Vagina (tissue), 2 donors: ENCODE measurements at places on chromosomes 3 and 15. TPM values are rescaled to one million over a fixed set of nuclear protein-coding genes. Genes with fewer than 3 reads are reported as not detected.

Gene KLHL25
- total RNA-seq: 9.6 TPM

Gene SNTN
- not detected for total RNA-seq

Gene ACAD9
- 43.0 TPM for total RNA-seq

Gene DLL4
- total RNA-seq: 20.9 TPM

Gene RTP3
- not detected for total RNA-seq

Gene SCN11A
- total RNA-seq: not detected

Gene CAMK2N2
- total RNA-seq: not detected

Gene GATA2
- total RNA-seq: 50.6 TPM

DNA sequence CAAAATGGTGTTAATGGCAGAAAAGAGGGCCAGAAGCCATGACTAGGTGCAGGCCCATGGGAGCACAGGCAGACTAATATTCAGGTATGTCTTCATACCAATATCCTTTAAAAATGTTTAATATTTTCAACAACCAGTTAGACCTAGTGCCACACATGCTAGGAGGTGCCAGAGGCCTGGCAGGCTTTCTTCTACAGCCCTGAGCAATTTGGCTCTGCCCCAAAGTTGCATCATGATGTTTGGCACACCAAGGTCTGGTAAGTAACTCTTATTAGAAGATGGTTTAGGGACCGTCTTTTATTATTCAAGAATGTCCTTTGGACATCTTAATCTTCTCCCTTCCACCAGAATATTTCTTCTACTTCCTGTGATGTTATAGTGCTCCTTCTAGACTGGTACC, 34.8 kb downstream of the MITF start:
- DNase-seq: no peak

- DNase-seq: no peak
Measured at GRCh38 chr3:115930168-115930567, 306.9 kb downstream of the GAP43 start.

- DNase-seq: no peak
Measured at GRCh38 chr3:179266701-179267211, 15.8 kb upstream of the KCNMB3 start.

- DNase-seq: peak; percentile 37
Measured at GRCh38 chr15:92197746-92198145, 195.9 kb upstream of the ST8SIA2 start.

- no peak for DNase-seq
Measured at GRCh38 chr15:39025321-39025720, 460.7 kb upstream of the RASGRP1 start.

DNA sequence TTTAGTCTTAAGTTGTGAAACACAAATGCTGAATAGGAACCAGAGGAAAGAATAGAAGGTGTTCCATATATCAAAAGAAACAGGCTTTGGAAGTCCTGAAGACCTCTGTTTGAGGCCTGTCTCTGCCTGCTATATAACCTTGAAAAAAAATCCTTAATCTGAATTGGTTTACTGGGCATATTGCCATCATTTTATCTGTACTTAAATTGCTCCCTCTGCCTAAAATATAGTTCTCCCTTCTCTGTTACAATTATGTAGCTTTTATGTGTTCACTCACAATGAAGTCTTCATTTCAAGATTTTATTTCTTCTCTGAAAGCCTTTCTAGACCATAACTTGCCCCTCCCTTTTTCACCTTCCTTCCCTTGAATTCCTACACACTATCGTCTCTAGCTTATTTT, 21.2 kb downstream of the ARL13B start:
- DNase-seq: no peak

DNA sequence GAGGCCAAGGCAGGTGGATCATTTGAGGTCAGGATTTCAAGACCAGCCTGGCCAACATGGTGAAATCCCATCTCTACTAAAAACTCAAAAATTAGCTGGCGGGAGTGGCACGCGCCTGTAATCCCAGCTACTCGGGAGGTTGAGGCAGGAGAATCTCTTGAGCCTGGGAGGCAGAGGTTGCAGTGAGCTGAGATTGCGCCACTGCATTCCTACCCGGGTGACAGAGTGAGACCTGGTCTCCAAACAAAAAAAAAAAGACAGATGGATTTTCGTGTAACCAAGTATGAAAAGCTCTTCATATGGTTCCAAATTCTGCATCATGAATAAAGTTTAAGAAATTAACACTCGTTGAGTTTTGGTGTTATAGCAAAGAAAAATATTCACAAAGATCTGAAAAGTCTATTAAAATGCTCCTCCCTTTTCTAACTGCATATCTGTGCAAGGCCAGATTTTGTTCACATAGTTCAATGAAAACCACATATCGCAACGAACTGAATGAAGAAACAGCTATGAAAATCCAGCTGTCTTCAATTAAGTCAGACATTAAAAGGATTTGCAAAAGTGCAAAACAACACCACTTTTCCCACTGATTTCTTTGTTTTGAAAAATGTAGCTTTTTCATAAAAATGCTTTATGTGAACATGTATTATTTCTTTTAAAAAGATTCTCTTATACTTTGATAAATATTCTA, 23.8 kb upstream of the FBLN2 start:
- no peak for DNase-seq

DNA sequence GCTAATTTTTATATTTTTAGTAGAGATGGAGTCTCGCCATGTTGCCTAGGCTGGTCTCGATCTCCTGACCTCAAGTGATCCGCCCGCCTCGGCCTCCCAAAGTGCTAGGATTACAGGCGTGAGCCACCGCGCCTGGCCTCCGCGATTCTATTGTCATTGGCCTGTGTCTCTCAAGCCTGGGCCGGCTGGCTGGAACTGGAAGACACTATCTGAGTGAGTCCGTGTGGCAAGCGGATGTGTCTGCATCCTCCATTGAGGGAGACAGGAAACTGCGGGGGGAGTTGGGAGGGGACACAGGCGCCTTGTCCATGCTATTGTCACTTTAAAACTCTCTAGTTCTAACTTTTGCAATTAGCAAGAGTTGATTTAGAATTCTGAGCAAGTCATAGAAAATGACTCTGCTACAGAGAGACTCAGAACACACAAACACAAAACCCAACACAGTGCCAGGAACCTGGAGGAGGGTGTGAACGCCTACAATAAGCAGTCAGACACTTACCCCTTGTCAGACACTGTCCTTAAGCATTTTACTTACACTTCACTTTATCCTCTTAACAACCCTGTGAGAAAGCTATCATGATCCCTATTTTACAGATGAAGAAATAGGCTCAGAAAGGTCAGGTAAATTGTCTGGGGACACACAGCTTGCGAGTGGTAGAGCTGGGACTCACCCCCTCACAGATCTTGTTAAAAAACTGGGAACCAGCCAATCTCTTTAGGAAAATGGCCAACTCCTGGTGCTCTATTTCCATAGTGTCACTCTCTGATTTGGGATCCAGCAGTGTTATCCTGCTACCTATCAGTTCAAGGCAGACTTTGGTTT, 38.7 kb downstream of the ANP32A start:
- DNase-seq: peak; percentile 82

DNA sequence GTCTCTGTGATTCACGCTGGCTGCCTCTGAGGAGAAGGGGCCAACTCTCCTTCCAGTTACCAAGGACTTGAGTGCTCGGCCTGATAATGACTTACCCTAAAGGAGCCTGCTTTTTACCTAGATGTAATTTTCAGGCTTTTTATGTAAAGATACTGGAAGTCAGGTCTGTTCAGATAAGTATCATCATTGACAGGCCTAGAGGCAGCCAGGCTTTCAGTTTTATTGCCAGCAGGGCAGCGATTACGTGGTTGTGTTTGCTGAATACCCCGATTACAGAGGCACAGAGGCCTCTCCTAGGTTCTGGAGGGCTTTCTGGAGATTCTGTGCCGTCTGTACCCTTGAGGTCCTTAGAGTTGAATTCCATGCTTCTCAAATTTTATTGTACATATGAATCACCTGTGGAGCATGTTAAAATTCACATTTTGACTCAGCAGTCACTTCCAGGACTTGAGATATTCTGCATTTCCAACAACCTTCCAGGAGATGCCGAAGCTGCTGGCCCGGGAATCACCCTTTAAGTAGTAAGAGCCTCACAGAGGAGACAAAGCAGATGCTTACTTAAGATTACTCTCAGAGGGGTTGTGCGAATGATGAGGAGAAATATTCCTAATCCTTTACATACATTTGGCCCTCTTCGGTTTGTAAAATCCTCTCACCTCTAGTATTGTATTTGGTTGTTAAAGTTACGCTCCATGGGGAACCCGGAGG, 160.1 kb upstream of the BHLHE40 start:
- no peak for DNase-seq

GRCh38 chr3:172931746-172932285, 181.3 kb downstream of the ECT2 start:
- no peak for DNase-seq

GRCh38 chr3:62574266-62574898, 201.0 kb upstream of the FEZF2 start:
- DNase-seq: no peak

- no peak for DNase-seq
Measured at GRCh38 chr3:192993411-192993810, 75.8 kb upstream of the MB21D2 start.

GRCh38 chr3:109117939-109118338, at the start of gene MORC1:
Gene MORC1 (minus strand): TSS chr3:109118134. CDS start chr3:109118059, 75 bp downstream.
- no peak for DNase-seq

DNA sequence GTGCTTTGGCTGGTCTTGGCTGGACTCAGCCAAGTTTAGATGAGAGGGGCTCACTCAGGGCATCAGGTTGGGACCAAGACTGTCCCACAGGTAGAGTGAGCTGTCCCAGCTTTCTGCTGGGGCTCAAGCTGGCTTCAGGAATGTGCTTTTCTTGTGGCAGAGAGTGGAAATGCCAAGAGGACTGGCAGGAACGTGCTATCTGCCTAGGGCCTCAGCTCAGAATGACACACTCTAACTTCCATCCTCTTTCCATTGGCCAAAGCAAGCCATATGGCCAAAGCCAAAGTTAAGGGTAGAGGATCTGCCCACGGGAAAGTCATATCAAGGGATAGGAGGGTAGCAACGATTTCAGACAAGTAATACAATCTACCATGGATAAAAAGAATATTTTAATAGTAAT, 178.8 kb downstream of the ABHD5 start:
- DNase-seq: peak; percentile 67

DNA sequence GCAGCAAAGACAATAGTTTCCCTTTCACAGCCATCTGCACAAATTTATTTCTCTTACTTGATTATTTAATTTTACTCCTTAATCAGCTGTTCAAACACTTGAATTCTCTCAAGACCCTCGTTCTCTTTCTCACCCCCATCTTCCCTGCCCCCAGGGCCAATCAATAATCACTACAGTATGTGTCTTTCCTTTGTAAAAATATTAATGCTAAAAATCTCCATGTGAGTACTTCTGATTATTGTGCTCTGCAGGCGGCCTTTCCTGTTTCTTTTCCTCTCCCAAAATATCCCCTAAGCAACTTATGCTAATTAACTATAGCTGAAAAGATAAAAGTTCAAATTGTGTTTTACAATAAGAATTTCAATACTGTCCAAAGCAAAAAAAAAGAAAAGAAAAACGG, 617.0 kb upstream of the CBLB start:
- no peak for DNase-seq

GRCh38 chr3:25904206-25904605, 114.3 kb downstream of the OXSM start:
- no peak for DNase-seq

DNA sequence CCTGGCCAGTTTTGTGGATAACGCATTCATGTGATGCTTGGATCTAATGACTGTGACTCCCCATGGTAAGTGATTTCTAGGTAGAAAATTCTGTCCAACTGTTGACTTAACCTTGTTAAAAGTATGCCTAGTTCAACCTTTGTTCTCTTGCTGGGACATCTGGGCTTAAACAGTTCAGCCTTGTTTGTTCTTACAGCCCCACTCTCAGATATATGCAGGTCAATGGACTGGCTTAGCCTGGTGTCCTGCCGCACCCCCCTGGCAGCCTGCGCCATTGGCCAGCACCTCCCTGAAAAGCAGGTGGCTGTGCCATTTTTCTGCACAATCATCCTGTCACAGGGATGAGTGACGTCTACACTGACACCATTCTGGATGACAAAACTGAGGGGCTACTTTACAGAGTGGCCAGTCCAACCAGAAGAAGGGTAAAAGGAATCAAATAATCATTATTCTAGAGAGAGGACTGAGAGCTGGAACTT, 244.7 kb upstream of the ONECUT1 start:
- DNase-seq: no peak

GRCh38 chr3:161800985-161801559, 304.5 kb downstream of the OTOL1 start:
- DNase-seq: no peak

GRCh38 chr3:23985747-23986544, 40.9 kb downstream of the NR1D2 start:
- DNase-seq: no peak

GRCh38 chr15:99135194-99135593, 30.3 kb downstream of the SYNM start:
- no peak for DNase-seq

GRCh38 chr3:122313281-122313680, 11.8 kb upstream of the CSTA start:
- no peak for DNase-seq
